COR-L47 (cell line): ENCODE measurements at places on chromosomes 3 and 15.

DNA sequence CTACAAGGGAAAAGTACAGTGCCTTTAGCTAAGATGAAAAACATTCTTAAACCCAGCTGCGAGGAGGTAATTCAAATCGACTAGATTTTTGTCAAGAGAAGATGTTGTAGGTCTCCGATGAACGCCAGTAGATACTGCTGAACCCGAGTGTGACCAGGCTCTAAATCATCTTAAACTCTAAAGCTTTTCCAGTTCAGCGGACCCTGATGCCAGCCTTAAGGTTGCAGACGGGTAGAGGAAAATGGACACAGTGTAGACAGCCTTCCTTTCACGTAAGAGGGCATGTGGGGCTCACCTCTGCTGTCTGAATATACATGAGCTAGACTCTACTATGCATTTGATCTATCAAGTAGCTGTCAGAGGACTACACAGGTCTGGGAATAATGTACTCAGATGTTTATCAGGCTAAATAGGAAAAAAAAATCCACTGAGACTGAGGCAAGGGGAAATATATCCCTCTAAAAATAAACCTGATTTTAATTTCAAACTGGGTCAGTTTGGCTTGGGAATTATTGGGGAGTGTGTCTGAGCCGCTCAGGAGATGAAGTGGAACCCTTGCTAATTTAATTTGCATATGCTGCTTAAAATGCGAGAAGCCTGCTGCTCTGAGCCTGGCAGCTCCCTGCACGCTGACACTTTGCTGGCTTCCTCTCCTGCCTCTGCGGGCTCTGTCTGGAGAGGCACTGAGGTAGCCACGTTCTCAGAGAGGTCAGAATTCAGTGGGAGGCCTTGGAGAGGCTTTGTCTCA lies 151.9 kb downstream of the CADPS start:
- no peak for DNase-seq

GRCh38 chr3:47000198-47000815 lies 20.8 kb downstream of the NBEAL2 start:
- no peak for DNase-seq

GRCh38 chr3:163890661-163891060 lies 1187.6 kb downstream of the SI start:
- DNase-seq = peak; percentile 85

- no peak for DNase-seq
These were observed 35.0 kb downstream of the RFTN1 start for GRCh38 chr3:16478516-16478915.

DNA sequence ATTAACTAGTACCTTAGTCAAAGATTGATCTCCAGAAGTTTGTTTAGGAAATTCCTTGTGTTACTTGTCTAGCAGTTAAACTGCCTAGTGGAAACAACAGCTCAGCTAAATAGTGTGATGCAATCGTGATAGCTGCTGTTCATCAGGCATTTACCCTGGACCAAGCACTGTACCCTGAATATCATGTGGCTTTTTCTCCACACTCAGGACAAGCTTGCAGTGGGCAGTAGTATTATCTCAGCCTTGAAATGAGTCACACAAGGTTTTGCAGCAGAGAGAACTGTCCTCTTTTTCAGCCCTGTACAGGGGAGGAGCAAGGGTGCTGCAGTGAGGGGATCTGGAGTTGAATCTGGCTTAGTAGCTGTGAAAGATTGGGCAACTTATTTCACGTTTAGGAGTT lies 208.4 kb downstream of the TP63 start:
- no peak for DNase-seq

DNA sequence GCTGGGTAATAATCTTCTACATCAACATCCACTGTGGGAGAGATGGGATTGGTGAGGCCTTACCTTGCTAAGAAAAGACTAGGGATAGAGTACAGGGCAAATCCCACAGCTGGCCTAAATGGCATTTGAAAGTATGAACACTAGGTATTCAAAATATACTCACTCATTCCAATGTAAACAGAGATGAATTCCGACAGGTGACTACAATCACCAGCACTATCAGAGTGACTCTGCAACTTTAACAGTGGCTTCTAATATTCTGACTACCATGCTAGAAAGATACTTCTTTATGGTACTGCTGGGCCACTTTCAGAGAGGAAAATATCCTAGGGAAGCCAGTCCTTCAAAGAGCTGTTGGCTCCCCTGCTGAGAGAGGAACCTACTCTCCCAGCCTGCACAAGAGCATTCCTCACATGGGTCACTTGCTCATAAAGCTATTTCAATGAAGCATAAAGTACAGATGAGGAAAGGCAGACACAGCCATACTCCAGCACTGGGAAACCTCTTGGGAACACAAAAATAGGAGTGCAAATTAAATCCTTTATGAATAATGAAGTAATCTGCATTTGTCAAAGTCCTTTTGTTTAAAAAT lies 21.5 kb upstream of the MAN2C1 start:
- DNase-seq = no peak

DNA sequence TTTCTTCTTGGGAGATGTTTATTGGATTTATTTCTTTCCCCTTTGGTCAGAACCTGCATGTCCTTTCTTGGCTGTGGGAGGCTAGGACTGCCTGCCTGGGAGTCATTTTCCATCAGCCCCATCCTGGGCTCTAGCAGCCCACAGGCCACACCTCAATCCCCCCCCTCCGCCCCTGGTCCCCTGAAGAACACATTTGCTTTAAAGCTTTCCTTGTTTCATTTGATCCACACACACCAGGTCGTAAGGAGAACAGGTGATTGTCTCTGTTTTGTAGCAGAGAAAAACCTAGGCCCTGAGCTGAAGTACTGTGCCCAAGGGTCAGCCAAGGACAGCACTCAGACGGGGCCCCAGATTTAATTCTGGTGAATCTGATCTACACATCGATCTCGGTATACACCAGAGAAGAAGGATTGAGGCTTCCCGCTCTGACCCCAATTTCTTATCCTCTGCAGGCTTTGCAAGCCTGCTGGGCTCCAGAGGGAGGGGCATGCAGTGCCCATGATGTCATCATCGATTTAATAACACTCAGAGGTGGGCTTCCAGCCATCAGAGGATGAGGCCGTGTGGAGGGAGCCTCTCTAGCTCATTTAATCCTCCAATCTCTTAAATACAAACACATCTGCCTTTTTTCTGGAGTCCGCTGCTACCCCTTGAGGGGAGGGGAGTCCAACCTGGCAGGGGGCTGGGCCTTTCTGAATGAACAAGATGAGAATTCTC lies 1.7 kb upstream of the CLN6 start:
- DNase-seq = no peak
